NCI-H2081 (cell line): ENCODE measurements at places on chromosomes 5 and 9.

DNA sequence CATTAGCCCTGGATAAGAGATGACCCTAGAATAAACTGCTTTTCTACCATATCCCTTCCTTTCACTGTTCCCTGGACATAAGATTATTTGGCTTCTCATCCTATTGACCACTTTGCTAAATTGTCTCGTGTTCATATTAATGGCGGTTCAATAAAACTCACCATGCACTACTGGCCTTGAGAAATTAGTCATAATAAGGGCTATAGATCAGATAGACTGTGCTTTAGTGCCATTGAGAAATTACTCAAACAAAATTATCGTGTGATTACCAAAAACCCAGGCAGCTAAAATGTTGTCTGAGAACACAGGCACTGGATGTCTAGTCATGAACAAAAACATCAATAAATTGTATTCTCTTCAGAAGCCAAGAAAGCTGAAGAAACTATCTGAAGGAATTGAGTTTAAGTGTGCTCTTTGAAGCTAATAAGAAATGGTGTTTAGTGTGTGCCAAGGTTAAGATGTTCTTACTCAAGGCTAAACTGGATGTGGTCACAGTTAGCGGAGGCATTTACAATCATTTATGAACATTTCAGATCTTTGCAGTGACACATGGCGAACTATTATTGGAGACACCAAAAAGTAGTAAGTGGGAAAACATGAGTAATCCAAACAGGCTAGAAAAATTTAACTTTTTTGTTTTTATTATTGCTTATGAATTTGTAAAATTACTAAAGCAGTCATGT, 460.4 kb upstream of the RORB start:
- no peak for DNase-seq

DNA sequence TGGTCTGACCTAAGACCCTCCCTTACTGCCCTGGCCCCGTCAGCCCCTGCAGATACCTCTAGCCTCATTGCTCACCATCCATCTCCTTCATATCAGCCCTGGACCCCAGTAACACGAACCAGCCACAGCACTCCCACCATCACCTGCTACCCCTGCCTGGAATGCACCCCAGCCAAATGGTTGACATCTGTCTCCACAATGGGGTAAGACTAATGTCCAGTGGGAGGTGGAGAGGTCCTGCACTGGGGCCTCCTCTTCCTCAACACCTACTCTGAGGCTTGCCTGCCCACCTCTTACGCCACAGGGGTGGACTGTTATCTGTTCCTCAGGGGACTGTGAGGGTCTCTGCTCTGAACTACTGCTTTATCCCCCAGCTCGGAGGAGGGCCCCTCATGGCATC, 12.1 kb downstream of the CSF2 start:
- no peak for DNase-seq

DNA sequence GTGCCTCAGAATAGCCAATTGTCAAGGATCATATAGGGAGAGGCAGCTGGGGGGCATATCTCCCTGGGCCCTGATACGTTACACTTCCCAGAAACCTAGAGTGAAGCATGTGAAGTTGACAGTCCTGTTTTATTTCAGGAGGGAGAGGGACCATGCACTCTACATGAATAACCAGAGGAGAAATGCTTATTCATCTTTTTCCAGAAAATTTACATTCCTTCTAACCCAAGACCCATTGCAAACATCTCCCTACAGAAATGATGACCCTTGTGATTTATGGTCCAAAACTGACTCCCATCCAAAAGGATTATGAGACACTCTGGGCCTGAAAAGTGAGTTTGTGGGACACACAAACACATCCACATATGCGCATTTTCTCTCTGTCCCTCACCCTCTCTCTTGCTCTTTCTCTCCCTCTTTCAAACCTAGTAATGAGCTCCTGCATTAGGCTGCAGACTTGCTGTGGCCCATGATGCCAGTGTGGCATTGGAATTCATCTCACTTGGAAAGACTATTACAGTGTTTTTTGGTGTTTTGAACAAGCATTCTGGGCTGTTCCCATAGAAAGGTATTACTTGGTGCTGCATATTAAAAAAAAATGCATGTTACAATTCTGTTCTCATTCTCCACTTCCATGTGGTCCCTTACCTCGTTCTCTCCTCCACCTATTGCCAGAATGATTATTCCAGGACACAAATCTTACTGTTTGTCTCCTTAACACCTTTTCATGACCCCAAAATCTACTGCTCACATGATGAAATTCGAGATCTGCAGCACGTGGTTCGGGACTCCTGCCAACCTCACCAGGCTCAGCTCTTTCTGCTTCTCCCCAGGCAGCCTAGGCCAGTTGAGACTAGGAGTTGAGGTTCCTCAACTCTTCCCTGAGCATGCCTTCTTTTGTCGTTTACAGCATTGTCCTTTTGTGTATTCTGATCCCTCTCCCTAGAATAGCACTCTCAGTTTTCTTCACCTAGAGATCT, 451.3 kb upstream of the KLF4 start:
- DNase-seq = no peak

- no peak for DNase-seq
Measured at GRCh38 chr5:1105350-1106265, 6.3 kb downstream of the SLC12A7 start.

GRCh38 chr9:107597743-107598217, 108.2 kb upstream of the KLF4 start:
- no peak for DNase-seq

GRCh38 chr5:141494761-141495452, 6.0 kb downstream of the PCDHGC5 start:
- no peak for DNase-seq

GRCh38 chr5:33649549-33650482, 209.1 kb downstream of the TARS1 start:
- no peak for DNase-seq

GRCh38 chr5:88678770-88679381, 204.1 kb downstream of the MEF2C start:
- no peak for DNase-seq
